Forelimb muscle (tissue), 1 donor: ENCODE measurements at places on chromosomes 3 and 15.

DNA sequence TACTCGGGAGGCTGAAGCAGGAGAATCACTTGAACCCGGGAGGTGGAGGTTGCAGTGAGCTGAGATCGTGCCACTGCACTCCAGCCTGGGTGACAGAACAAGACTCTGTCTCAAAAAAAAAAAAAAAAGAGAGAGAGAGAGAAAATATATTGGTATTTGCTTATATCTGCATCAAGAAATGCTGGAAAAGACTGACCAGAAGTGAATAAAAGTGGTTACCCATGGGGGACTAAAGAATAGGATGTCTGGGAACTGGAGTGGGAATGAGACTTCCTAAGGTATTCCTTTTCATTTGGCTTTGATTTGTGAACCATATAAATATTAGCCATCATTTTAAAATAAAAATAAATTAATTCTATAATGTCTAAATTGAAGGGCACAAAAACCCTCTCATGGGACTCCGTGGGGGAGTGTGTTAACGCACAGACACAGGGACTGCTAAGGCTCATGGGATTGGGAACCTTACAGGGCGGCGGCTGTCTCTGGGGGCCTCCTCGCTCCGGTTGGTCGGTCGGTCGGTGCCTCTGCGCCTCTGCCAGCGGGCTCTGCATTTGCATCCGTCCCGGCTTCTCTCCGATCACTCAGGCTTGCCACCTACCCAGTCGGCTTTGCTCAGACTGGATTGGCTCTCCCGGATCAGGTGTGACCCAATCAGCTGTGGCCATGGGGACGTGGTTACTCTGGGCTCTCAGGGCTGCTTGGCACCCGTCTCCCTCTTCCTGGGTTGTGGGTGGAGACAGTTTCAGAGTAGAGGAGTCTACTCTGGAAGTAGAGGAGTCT, 12.7 kb upstream of the TSPAN3 start:
- DNase-seq: no peak

DNA sequence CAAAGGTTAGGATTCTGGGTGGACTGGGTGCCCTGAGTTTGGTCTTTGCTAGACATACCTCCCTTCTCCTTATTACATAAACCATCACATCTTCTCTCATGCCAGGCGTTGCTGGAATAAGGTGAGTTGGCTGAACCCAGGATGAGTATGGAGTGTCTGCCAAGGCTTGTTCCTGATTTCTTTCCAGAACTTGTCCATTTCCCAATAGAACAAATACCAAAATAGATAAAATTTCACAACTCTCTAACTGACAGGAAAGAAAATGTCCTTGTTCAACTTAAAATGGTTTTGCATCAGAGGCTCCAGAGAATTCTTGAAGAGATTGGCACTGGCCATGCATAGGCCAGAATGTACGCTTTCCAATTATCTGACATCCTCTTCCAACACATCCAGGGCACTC, 291.9 kb downstream of the IGSF11 start:
- no peak for DNase-seq

- DNase-seq: no peak
These were observed 26.6 kb downstream of the FBLN2 start for GRCh38 chr3:13575459-13576061.

GRCh38 chr3:177611752-177612334, 414.6 kb upstream of the TBL1XR1 start:
- no peak for DNase-seq

- DNase-seq: no peak
These were observed 14.5 kb upstream of the STAC start for GRCh38 chr3:36365829-36366228.
